ENCODE measurements at places on chromosomes 11 and 22.

- peak; percentile 70 for ATAC-seq
Measured at GRCh38 chr11:13963169-13963948, 836 bp downstream of the SPON1 start.

DNA sequence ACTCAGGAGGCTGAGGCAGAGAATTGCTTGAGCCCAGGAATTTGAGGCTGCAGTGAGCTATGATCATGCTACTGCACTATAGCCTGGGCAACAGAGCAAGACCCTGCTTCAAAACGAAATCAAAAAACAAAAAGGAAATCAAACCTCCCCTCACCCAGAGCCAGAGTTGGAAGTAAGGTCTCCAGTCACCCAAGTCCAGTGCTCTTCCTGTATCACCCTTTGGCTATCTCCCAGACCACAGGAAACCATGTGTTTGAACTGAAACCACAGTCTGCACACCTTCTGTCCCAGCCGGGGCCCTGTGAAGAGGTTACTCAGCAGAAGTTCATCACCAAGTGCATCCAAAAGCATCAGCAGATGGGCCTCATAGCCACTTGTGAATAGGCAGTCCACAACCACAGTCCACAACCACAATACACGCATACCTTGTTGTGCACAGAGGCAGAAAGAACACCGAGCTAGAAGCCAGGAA is 4.6 kb downstream of the MYH9 start:
- ATAC-seq: no peak

- no peak for ATAC-seq
Measured at GRCh38 chr22:48782811-48783511, 1044.7 kb downstream of the BRD1 start.

- ATAC-seq: no peak
Measured at GRCh38 chr11:61368646-61369045, 6.5 kb downstream of the TMEM138 start.

- ATAC-seq: no peak
Measured at GRCh38 chr11:71385091-71385490, 63.1 kb downstream of the DHCR7 start.

Data from stimulated activated memory B cell treated with anti-CD40 and anti-IgM and Interleukin-4, amounts not matched to agents 10 μg/mL and 1 μg/mL and 100 μg/mL, for 72 hours (primary cell).